AML-193 (cell line): ENCODE measurements at places on chromosomes 3 and 15.

DNA sequence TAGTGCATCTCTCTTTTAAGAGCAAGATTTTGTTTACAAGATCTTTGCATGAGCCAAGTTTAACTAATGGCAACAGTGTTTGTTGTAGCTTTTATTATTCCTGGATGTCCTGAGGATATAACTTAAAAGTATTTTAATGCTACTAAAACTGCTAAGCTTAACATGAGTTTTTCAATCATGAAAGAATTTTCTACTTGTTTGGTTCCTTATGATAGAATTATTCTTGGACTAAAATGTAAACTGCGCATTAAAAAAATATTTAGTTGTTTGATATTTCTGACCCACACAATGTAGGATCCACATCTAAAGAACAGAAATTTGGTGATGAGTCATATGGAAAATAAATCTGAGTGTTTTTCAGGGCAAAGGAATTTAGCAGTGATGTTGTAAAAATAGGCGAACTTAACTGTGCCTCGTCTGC, 70.8 kb downstream of the RAP2B start:
- no peak for DNase-seq

- DNase-seq, result no peak
Measured at GRCh38 chr3:52303811-52304210, 12.3 kb upstream of the DNAH1 start.

DNA sequence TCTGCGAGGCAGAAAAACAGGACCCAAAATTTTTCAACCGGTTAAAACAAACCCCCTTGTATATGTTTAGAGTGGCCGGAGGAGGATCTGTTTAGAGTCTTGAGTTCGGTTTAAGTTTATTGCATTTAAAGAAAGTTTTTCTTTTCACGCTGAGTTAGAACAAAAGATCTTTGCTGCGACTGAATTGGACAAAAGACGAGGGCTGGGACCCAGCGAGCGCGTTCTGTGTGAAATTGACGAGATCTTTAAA, 9.8 kb downstream of the NR2F2 start:
- DNase-seq, result no peak

DNA sequence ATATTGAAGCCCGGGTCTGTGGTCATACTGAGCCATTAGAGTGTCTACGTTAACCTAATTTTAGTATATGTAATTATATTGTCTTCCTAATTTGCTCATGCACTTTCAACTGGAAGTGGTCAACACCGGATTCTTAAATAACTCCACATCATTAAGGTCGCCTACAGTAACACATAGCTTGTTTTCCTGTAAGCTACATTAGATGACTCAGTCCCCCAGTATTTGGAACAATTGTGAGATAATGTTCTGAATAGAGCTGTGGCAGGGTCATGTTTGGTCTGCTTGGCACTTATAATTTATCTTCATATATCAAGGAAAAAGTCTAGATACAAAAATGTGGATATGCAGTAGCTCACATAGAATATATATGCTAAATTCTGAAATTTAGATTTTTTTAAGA, 486.2 kb downstream of the IGSF11 start:
- no peak for DNase-seq

DNA sequence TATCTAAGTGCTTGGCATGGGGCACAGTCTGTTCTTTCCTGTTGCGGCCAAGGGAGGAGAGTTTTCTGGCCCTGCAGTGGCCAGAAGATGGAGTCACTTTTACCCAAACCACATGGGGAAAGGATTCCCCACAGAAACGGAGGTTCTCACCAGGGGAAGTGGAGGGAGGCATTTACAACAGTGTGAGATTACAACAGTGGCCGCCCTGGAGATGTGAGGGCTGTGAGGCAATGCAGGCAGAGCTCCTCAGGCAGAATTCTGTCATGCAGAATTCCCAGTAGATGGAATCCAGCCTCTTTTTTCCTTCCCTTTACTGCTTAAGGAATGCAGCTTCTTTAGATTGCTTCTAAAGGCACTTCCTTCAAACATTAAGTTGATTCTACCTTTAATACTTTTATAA, 83.1 kb downstream of the CACNA1D start:
- DNase-seq, result no peak

DNA sequence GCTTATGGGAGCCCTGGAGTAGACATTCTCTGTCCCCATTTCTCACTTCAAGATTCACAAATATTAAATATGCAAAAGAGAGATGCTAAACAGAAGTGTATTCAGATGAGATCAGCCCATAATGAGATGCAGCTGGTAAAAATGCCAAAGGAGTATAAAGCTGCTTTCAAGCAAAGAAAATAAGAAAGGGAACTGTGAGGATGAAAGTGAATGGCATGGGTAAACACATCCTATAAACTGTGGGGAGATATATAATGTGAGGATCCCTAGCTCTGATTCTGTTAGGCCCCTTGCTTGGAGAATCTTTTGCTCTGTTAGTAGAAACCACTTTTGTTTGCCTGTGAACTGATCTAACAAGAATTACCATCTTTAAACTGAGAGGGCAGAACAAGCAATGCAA, 396.6 kb downstream of the SOX2 start:
- no peak for DNase-seq

DNA sequence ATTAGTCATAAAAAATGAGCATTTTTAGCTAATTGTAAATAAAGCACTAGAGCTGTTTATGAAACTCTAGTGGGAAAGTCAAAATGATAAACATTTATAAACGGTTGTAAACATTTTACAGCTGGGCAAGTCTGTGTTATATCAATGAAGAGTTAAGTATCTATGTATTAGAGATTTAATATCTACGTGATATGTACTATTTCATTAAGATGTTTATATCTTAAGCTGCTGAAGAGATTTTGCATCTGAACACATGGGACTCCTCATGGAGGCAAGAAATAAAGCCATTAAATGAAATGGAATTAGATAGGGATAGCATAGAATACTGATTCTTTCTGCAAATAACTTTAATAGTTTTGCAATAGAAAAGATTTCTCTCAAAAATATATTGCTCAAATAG, 23.0 kb upstream of the CAPN7 start:
- no peak for DNase-seq

- DNase-seq, result peak; percentile 56
Measured at GRCh38 chr15:100572362-100572983, 29.5 kb downstream of the LINS1 start.

- no peak for DNase-seq
Measured at GRCh38 chr3:187828579-187829452, 83.5 kb upstream of the BCL6 start.

DNA sequence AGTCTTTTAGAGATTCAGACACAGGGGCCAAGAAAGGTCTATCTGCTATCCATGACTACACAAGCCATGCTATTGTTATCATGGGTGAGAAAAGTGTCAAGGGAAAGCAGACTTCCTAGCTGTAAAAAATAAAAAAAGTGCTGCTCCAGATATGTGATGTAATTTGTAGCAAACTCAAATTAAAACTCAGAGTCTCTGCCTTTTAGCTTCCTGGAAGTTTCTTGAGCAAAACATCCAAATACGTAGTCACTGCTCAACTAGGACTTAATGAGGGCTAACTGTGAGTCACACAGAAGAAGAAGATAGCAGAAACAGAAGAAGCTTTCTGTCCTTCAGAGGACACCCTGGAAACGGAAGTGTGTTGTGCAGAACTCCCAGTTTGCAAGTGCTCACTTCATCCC, 393.4 kb upstream of the NR2F2 start:
- peak; percentile 50 for DNase-seq

DNA sequence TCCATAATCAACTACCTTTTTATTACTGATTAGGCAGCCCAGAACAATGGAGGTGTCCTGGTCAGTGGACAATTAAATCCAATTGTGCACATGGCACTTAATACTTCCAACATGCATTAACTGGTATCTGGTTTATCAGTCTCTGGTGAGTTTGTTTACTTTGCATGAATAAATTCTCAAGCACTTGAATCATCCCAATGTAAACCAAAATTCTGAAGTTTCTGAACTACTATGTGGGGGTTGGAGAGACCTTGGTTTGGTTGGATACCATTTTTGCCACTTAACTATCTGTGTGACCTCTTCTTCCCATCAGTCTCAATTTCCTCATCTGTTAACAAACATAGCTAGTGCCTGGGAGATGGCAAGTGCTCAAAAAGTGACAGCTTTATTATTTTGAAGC, 70.5 kb upstream of the MAP4 start:
- no peak for DNase-seq

- peak; percentile 55 for DNase-seq
Measured at GRCh38 chr3:50652709-50653108, 22.0 kb upstream of the DOCK3 start.

- no peak for DNase-seq
Measured at GRCh38 chr3:95246413-95246812, 1183.6 kb downstream of the NSUN3 start.
